HepG2 (cell line): ENCODE measurements at places on chromosomes 5 and 9. TPM values are rescaled to one million over a fixed set of nuclear protein-coding genes. Genes with fewer than 3 reads are reported as not detected.

Gene LECT2
- not detected in 2 replicates for total RNA-seq

Gene RLN1
- not detected in 2 replicates for total RNA-seq

- DNase-seq = no peak
- H3K27me3 ChIP-seq = no peaks in the 10 kb centered on the region
- no peaks in the 10 kb centered on the region for H3K36me3 ChIP-seq
- no peaks in the 10 kb centered on the region for H3K4me1 ChIP-seq
Observed at GRCh38 chr9:76162751-76163500, 231.3 kb downstream of the RFK start.

- no peaks in the 10 kb centered on the region for H3K36me3 ChIP-seq
- no peak overlapping the region for H3K4me3 ChIP-seq
- H3K4me1 ChIP-seq = no peaks in the 10 kb centered on the region
- no peak for DNase-seq
Observed at GRCh38 chr5:58085800-58086199, 374.1 kb downstream of the PLK2 start.

DNA sequence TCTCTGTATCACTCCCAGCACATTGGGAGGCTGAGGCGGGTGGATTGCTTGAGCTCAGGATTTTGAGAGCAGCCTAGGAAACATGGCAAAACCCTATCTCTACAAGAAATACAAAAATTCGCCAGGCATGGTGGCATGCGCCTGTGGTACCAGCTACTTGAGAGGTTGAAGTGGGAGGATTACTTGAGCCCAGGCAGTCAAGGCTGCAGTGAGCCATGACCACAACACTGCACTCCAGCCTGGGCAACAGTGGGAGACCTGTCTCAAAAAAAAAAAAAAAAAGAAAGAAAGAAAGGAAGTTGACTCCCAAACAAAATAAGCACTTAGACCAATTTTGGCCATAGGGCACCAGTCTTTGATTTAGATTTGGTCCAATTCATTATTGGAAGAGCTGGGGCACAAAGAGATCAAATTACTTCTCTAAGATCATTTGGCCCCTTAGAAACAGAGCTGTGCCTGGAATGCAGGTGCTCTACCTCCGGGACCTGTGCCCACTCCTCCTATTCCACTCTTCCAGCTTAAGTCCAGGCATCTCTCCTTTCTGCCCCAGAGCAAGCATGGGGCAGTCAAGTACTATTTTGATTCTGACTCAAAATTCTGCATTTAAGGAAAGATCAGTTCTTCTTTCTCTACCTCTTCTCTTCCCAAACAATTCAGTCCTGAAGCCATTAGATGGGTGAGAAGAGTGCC is 59.0 kb downstream of the ALDH7A1 start:
- no peak overlapping the region for H3K4me3 ChIP-seq
- H3K4me1 ChIP-seq = peaks cover 23% of the 10 kb centered on the region
- H3K27me3 ChIP-seq = no peaks in the 10 kb centered on the region
- no peaks in the 10 kb centered on the region for H3K36me3 ChIP-seq
